Muscle of back (tissue), 13 donors: ENCODE measurements at places on chromosomes 6 and 20.

- peak; percentile 18 for DNase-seq
Observed at GRCh38 chr6:38305995-38306681, 333.6 kb downstream of the BTBD9 start.

GRCh38 chr6:100035873-100036653 lies 42.0 kb upstream of the MCHR2 start:
- DNase-seq: no peak

- no peak for DNase-seq
Observed at GRCh38 chr6:7809346-7809745, 83.4 kb downstream of the BMP6 start.

- DNase-seq: peak; percentile 96
Observed at GRCh38 chr6:16759646-16760515, 1.4 kb downstream of the ATXN1 start.

DNA sequence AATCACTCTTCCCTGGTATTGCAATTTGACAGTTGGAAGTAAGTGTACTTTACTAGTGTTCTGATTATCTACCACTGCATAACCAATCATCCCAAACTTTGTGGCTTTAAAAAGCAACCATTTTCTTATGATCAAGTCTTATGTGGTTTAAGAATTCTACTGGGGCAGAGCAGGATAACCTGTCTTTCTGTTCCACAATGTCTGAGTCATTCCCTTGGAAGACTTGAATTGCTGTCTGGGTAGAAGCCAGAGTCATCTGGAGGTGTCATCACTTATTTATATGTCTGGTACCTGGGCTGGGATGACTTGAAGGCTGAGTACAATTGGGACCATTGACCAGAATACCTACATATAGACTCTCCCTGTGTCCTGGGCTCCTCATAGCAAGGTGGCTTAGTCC lies 644.3 kb downstream of the HDGFL1 start:
- DNase-seq: no peak

DNA sequence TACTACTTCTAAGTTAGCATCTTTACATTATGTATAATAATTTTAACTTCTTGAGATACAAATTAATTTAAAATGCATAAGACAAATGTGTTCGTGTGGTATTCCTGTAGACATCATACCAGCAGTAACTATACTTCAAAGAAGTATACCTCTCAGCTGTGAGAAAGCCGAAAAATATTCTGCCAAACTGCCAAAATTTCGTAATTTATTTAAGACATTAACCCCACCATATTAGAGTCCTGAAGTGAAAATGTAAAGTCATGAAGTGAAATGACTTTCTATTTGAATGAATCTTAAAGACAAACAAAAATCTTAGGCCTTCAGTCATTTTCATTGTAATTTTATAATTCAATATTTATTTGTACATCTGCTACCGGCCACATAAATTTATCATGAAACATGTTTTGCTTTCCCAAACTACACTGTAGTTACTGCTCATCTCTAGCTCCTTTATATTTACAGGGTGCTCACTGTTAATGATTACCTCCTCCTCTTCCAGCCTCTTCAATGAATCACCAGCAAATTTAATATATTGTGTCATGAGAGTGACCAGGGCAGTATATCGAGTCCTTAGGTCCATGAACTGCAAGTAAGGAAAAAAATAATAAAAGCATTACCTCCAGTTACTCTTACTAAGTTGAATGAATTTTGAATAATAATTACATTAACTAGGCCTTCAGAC lies 18.5 kb downstream of the DST start:
- no peak for DNase-seq

GRCh38 chr20:45246109-45246508 lies 8.3 kb downstream of the SLPI start:
- no peak for DNase-seq

DNA sequence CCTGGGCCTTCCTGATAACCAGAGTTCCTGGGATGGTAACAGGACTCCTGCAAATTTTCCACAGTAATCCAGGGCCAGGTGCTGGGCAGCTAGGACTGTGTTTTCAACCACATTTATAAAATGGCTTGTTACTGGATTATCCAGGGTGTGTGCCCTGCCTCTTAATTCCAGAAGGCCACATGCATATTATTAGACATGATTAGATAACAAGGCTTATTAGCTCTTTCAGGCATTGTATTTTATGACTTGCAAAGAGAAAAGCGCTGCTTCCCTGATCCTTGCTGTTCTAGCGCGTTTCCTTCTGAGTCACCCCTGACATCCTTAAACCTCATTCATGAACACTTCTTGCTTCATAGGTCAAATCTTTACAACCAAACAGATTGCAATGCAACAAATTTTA lies 208.6 kb downstream of the UST start:
- no peak for DNase-seq

DNA sequence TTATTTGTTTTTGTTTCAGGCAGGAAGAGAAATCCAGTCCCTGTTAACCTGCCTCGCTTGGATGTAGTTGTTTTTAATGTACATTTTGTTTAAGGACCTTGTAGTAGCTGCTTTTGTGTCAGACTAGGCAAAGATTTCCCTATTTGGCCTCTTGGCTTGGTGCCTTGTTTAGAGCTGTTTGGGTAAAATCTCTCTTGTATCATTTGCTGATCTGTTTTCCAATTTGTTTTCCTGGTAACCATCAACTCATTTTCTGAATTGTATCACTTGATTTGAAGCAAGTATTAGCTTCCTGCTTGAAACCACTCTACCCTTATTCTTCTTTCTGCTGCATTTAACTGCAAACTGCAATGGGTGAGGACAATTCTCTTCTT lies 160.7 kb downstream of the ZFAND3 start:
- DNase-seq: peak; percentile 47

DNA sequence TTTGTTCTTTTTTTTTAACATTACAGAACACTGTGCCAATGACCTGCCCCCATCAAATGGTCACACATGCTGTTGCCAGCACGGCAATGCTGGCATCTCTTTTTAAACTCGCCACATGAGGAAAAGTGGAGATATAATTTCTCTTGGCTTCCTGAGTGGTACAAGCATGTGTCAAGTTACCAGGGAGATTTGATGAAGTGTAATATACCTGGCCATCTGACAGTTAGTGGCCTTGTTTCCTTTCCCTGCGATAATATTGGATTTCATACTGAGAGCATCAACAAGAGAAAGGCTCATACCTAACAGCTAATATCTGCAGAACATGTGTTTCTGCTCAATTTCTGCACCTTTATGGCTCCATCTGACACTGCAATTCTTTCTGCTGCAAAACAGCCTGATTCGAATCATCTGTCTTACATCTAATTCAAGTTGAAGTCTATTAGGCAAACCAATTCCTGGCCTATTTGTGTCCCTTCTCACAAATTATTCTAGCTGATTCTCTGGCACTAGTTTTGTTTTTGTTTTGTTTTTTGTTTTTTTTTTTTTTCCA lies 519.5 kb downstream of the PREX1 start:
- DNase-seq: no peak

DNA sequence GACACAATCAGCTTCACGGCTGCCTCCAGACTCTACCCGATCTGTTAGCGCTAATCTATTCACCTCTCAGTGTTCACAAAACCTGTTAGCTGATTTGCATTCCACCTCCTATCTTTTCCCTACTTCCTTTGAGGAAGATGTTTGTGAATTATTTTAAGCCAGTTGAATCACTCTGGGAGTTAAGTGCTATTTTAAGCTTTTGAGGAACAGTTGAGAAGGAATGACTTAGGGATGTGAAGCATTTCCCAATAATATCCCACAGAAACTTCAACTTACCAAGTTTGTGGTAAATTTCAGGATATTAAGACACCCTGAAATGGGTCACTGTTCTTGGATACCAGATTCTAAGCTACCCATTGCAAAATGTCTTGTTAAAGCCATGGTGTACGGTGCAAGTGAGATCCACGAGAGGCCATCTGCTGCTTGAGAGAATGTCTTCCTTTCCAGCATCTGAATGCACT lies 145.2 kb upstream of the CITED2 start:
- no peak for DNase-seq

GRCh38 chr6:139985236-139985815 lies 610.9 kb upstream of the CITED2 start:
- DNase-seq: no peak
